T-helper 9 cell (primary cell): ENCODE measurements at places on chromosomes 16 and 17.

- DNase-seq = no peak
Measured at GRCh38 chr17:45704251-45704650, 79.9 kb upstream of the CRHR1 start.

DNA sequence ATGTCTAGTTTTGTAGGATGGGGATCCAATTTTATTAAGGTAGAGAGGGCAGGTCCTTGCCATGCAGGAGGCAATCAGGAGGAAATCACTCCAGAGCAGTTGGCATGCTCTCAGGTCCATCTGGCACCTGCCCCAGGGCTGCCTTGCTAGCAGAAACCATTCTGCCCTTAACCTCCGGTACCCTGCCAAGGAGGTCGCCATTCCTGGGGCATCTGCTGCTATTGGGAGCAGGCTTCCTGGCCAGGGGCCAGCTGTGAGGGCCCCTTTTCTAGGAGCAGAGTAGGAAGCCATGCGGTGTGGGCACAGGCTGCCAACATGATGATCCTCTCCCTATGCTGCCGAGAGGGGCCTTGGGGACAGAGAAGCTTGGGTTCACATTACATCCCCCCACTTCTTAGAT is 47.6 kb upstream of the MGAT5B start:
- DNase-seq = no peak

DNA sequence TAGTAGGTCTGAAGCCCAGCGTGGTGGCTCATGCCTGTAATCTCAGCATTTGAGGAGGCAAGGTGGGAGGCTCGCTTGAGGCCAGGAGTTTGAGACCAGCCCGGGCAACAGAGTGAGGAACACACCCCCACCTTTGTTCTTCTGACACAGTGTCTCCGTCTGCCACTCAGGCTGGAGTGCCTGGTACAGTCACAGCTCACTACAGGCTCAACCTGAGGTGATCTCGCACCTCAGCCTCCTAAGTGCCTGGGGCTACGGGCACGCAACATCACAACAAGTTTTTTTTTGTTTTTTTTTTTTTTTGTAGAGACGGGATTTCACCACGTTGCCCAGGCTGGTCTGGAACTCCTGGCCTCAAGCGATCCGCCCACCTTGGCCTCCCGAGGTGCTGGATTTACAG is 6.7 kb upstream of the TLCD3A start:
- no peak for DNase-seq

DNA sequence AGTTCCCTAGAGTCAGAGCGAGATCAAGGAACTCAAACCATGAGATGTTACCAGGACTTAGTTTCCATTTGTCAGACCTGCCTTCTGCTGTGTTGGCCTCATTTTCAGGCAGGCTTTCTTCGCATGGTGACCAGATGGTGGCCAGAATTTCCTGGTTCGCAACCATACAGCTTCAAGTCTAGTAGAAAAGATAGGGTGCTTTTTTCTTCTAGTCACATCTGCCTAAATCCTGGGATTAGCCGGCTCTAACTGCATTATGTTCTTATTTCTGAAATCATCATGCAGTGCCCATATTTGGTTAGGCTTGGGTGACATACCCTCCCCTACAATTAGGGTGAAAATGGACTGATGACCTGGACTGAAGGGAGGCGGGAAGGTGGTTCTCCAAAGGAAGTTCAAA is 131.5 kb downstream of the SHISA9 start:
- DNase-seq = no peak

DNA sequence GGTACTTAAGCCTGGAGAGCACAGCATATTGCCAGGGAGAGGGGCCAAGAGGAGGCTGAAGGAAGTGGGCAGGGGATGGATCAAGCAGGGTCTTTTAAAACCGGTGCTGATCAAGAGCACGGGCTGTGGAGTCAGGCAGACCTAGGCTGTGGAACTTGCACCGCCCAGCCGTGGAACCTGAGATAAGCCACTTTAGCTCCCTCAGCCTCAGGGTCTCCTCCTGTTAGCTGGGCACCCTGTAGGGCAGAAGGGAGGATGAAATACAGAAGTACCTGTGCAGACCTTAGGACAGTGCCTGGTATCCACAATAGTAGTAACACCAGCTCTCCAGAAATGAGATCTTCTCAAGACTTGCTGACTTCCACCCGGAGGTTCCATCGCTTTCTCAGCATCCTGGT is 9.3 kb downstream of the ODAD4 start:
- no peak for DNase-seq
